ENCODE measurements at places on chromosomes 12 and 14. TPM values are rescaled to one million over a fixed set of nuclear protein-coding genes. Genes with fewer than 3 reads are reported as not detected.

The ELK3 gene
- total RNA-seq: 16.0 TPM

The NYNRIN gene
- 0.11 TPM for total RNA-seq

The OR4Q3 gene
- total RNA-seq: not detected

The CALM1 gene
- 521 TPM for total RNA-seq

The LRP6 gene
- 0.59 TPM for total RNA-seq

The RPS6KA5 gene
- 20.5 TPM for total RNA-seq

The SLC6A13 gene
- total RNA-seq: 0.92 TPM

The CCND2 gene
- total RNA-seq: 1,190 TPM

The SEC23A gene
- total RNA-seq: 60.0 TPM

The NCKAP5L gene
- total RNA-seq: 1.9 TPM

The IFI27L2 gene
- 73.8 TPM for total RNA-seq

The AQP6 gene
- not detected for total RNA-seq

The AKAP5 gene
- 2.2 TPM for total RNA-seq

The RGS6 gene
- 0.08 TPM for total RNA-seq

The EML5 gene
- total RNA-seq: 12.3 TPM

The SIX6 gene
- not detected for total RNA-seq

The SLC10A1 gene
- total RNA-seq: not detected

The TAS2R8 gene
- total RNA-seq: not detected

The TMEM233 gene
- not detected for total RNA-seq

The PTPRB gene
- total RNA-seq: 0.52 TPM

The WIF1 gene
- not detected for total RNA-seq

The TOMM20L gene
- not detected for total RNA-seq

The SMCO2 gene
- 1.0 TPM for total RNA-seq

The RERG gene
- total RNA-seq: not detected

All from natural killer cell treated with Interleukin-12 subunit alpha and Interleukin-12 subunit beta and Interleukin-15 and Interleukin-18, amount 100 ng/mL, for 72 hours (primary cell).